ENCODE measurements at places on chromosomes 5 and 9. TPM values are rescaled to one million over a fixed set of nuclear protein-coding genes. Genes with fewer than 3 reads are reported as not detected.

DNA sequence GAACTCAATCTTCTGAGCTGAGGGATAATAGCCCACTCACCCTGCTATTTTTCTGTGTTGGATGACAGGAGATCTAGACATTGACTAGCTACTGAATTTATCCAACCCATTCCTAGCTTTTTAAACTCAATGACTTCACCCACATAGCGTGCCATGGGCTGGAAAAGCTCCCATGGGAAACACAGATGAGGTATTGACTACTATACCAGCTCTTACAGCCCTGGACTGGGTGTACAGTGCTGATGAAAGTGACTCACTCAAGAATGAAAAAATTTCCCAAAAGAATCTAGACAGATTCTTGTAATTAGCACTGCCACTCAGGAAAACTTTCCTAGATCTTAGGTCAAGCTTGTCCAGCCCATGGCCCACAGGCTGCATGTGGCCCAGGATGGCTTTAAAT is 72.7 kb upstream of the NREP start:
- no peak overlapping the region for H3K27ac ChIP-seq
- H3K4me3 ChIP-seq, result no peak overlapping the region
- H3K36me3 ChIP-seq, result no peaks in the 10 kb centered on the region
- no peaks in the 10 kb centered on the region for H3K27me3 ChIP-seq
- peak; percentile 77 for DNase-seq

DNA sequence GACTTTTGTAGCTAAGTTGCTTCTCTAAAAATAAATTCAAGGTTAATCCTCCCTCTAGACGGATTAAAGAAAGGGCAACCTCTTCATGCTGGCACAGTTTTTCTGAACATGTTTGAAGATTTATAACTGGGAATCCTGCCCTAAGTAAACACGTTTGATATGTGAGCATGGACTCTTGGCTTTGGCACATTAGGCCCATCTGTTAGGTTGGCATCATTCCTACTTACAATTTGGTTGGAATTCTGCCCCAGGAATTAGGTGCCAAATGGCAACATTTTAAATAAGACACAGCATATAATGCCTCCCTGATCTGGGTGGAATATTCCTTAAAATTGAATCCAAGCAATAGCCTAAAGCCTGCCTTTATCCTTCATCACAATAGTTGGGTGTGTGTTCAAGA is 372.3 kb upstream of the CDH18 start:
- no peak overlapping the region for H3K27ac ChIP-seq
- no peak overlapping the region for H3K4me3 ChIP-seq
- no peaks in the 10 kb centered on the region for H3K36me3 ChIP-seq
- DNase-seq, result no peak

DNA sequence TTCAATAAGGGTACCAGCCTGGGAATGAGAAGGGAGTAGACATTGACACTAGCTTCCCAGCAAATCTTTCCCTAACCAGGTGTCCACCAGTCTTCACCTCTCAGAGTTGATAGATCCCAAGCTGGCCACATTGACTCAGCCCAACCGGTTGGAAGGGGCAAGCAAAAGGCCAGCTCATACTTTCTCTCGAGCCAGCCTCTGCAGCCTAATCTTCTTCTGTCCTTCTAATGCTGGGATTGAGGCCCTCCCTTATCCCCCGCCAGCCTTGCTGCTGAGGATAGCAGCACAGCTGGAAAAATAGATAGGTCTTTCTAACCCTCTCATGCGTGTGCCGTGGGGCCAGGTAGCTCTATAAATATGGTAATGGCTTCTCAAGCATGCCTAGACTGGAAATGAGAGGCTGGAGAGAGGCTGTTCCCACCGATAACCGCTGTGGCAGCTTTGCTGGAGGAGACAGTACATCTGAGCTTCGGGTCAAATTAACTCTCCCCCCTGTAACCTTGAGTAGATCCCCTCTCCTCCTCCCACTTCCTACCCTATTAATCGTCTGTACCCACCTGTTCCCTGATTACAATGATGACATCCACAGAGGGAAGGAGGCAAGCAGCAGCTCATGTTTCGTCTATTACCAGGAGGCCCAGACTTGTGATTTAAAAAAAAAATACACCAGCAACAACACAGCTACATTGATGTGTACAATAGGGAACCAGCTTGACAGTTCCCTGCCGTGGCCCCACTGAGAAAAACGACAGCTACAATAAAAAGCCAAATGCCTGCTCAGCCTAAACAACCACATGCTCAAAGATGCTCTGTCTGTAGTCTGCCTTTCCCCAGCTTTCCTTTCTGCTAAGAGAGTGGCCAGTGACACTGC is 219.9 kb upstream of the BRINP1 start:
- DNase-seq, result no peak
- no peak overlapping the region for H3K27ac ChIP-seq
- no peak overlapping the region for H3K4me3 ChIP-seq
- no peaks in the 10 kb centered on the region for H3K36me3 ChIP-seq
- H3K27me3 ChIP-seq, result no peaks in the 10 kb centered on the region

DNA sequence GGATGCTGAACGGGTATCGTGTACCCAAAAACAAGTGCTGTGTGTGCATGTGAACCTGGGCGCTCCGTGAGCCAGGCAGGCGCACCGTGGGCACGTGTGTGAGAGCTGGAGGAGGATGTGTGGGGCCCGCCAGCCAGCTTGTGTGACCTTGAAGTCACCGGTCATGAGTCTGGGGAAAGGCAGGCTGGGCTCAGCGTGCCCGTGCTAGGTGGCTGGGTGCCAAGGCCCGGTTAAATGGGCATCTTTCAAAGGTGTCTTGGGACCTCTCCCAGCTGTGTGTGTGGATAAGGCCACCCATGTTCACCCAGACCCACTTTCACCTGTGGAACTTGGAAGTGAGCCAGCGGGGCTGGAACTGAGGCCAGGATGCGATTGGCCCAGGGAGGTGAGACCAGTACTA is 3.4 kb downstream of the KCNT1 start:
- no peak overlapping the region for H3K27ac ChIP-seq
- H3K36me3 ChIP-seq, result no peaks in the 10 kb centered on the region
- H3K4me3 ChIP-seq, result no peak overlapping the region
- peaks cover 1% of the 10 kb centered on the region for H3K4me1 ChIP-seq
- H3K27me3 ChIP-seq, result peaks cover 18% of the 10 kb centered on the region

DNA sequence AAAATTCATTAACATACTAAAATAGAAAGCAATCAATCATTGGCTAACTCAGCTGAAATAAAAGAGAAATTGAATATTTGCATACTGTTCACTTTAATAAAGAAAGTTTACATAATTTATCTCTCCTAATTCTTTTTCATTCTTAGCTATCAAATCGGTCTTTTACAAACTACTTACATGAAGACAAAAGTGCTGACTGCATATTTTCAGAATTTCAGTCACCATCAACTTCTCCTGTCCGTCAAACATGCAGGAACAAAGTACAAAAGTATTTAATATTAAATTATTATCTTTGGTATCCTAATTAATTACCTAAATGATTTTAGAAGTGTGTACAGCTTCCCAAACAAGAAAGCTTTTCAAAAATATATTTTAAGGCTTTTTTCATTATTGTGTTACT is 248.4 kb downstream of the CYLC2 start:
- H3K4me1 ChIP-seq, result no peaks in the 10 kb centered on the region
- H3K36me3 ChIP-seq, result no peaks in the 10 kb centered on the region
- DNase-seq, result no peak
- no peak overlapping the region for H3K27ac ChIP-seq

DNA sequence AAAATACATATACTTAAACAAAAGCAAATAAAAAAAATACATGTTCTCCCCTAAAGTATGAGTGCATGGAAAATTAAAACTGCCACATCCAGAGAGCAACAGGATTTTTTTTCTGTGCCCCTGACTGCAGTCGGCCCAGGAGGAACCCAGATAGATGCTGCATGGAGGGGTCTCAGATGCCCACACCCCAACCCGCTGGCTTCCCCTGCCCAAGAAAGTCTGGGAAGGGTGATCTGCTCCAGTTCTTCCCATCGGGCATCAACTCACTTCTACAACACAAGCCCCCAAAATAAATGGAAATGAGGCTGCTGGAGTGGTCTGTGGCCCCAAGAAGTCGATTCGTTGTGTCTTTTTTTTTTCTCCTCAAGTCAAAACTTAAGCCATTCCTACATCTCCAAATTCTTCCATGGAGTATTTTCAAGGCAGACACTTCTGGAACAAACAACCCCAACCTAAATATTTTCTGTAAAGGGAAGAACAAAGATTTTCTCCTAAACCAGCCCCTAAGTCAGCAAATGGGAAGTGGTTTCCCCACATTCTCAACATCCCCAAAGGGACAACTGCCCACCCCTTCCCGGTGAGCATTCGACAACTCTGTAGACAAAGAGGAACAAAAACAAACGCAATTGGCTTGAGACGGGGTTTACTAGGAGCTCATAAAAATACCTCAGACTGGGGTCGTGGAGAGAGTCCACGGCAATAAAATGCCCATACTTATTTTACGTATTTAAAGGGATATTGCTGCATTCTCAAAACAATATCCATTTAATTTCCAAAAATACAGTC is 46.7 kb downstream of the ROR2 start:
- H3K4me3 ChIP-seq, result no peak overlapping the region
- DNase-seq, result no peak
- no peak overlapping the region for H3K27ac ChIP-seq
- no peaks in the 10 kb centered on the region for H3K27me3 ChIP-seq

GRCh38 chr5:70440-70839 is 21.5 kb upstream of the PLEKHG4B start:
- H3K4me1 ChIP-seq, result no peaks in the 10 kb centered on the region
- H3K27ac ChIP-seq, result no peak overlapping the region
- H3K36me3 ChIP-seq, result no peaks in the 10 kb centered on the region
- no peak overlapping the region for H3K4me3 ChIP-seq
- peaks cover 25% of the 10 kb centered on the region for H3K27me3 ChIP-seq
- no peak for DNase-seq

- no peaks in the 10 kb centered on the region for H3K4me1 ChIP-seq
- DNase-seq, result no peak
- peaks cover 16% of the 10 kb centered on the region for H3K36me3 ChIP-seq
- H3K4me3 ChIP-seq, result no peak overlapping the region
- H3K27me3 ChIP-seq, result no peaks in the 10 kb centered on the region
- H3K27ac ChIP-seq, result no peak overlapping the region
These were observed 55.0 kb downstream of the CD180 start for GRCh38 chr5:67141644-67142043.

- H3K27me3 ChIP-seq, result no peaks in the 10 kb centered on the region
- H3K27ac ChIP-seq, result peak overlapping the region; percentile 9
- peak; percentile 3 for DNase-seq
- H3K36me3 ChIP-seq, result no peaks in the 10 kb centered on the region
These were observed 103.0 kb downstream of the NTRK2 start for GRCh38 chr9:84772511-84772910.

GRCh38 chr5:179270581-179271427 is 74.5 kb downstream of the ADAMTS2 start:
- no peak overlapping the region for H3K4me3 ChIP-seq
- H3K27ac ChIP-seq, result peak overlapping the region; percentile 93
- DNase-seq, result peak; percentile 47
- H3K36me3 ChIP-seq, result peaks cover 6% of the 10 kb centered on the region

DNA sequence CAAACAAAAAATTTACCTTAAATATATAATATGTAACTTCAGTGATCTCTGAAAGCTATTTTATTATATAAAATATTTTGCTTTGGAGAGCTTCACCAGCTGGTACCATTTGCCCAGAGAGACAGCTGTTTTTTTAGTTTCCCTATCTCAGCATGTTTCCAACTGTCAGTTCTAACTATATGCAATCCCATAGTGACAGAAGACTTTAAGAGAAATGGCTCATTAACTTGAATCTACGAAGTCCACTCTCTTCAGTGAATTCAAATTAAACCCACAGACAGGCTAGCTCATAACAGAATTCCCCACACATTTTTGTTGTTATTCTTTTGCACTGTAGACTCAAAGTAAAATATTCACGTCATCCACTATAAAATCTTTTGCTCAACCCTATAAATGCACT is 251.8 kb upstream of the POU5F2 start:
- H3K27ac ChIP-seq, result no peak overlapping the region
- no peak overlapping the region for H3K4me3 ChIP-seq
- H3K27me3 ChIP-seq, result no peaks in the 10 kb centered on the region
- peaks cover 2% of the 10 kb centered on the region for H3K4me1 ChIP-seq
- no peak for DNase-seq

DNA sequence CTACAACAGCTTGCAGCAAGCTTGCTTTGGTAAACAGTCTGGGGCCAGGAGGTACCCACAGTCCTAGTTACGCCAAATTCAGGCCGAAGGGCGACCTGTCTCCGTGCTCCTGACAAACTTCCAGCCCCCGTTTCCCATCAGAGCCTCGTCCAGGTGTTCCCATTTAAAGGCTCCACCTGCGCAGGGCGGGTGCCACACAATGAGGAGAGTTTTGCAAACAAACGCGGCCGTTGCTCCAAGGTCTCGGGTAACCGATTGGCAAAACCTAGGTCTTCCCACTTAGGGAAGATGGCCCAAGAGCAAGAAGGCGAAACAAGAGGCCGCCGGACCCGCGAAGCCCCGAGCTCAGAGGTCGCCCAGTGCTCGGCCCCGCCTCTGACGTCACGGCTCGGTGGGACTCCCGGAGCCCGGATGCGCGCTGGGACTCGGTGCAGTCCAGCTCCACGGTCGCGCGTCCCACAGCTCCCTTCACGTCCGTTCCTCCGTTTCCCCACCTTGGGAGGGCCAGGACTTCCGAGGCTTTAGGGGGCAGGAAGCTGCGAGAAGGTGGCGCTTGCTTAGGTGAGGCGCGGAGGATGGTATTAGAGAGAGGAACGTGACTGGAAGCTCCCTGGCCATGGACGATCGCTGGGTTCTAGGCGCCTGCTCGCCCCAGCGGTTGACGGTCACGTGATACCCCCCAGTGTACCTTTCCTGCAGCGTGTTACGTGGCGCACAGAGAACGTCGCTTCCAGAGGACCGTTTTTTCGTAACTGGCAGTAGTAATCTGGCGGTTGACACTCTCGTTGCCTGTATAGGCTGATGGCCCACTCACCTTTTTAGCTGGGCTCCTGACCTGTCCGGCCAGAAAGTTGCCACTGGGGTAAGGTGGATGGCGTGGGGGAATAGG is 41.8 kb upstream of the KDM4C start:
- H3K27ac ChIP-seq, result no peak overlapping the region
- peak overlapping the region; percentile 43 for H3K4me3 ChIP-seq
- H3K27me3 ChIP-seq, result peaks cover 2% of the 10 kb centered on the region
- DNase-seq, result no peak
- peaks cover 2% of the 10 kb centered on the region for H3K4me1 ChIP-seq

GRCh38 chr5:103237778-103238177 is 20.8 kb upstream of the MACIR start:
- DNase-seq, result no peak
- no peaks in the 10 kb centered on the region for H3K4me1 ChIP-seq
- H3K27me3 ChIP-seq, result no peaks in the 10 kb centered on the region
- H3K36me3 ChIP-seq, result no peaks in the 10 kb centered on the region

The CDX1 gene
- 0.18 TPM for total RNA-seq

The CACFD1 gene
- total RNA-seq, result 1.9 TPM

The WDR31 gene
- total RNA-seq, result 0.28 TPM

The MUSK gene
- total RNA-seq, result under 0.01 TPM

Measured in IMR-90 (cell line).